ENCODE measurements at places on chromosomes 12 and 14.
A peak's percentile ranks its signal among the peaks of the same experiment; 100 is the strongest.

DNA sequence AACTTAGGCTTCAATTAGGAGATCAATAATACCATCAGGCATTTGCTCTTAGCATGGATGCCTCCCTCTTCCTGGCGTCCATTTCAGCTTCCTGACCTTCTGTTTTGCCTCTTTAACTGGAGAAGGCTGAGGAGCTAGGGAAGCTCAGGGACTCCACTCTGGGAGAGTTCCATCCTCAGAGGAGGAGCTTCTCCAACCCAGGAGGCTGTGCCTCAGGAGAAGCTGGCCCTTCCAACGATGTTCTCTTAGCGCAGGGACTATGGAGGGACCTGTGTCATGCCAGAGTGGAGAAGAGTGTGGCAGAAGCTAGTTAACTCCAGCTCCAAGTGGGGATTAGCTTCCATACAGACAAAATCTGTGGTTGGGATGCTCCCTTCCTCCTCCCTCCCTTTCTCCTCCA lies 58.0 kb downstream of the KCNA5 start:
- no peak for DNase-seq

- no peak for DNase-seq
These were observed 403.3 kb downstream of the ADAMTS20 start for GRCh38 chr12:43148691-43149090.

DNA sequence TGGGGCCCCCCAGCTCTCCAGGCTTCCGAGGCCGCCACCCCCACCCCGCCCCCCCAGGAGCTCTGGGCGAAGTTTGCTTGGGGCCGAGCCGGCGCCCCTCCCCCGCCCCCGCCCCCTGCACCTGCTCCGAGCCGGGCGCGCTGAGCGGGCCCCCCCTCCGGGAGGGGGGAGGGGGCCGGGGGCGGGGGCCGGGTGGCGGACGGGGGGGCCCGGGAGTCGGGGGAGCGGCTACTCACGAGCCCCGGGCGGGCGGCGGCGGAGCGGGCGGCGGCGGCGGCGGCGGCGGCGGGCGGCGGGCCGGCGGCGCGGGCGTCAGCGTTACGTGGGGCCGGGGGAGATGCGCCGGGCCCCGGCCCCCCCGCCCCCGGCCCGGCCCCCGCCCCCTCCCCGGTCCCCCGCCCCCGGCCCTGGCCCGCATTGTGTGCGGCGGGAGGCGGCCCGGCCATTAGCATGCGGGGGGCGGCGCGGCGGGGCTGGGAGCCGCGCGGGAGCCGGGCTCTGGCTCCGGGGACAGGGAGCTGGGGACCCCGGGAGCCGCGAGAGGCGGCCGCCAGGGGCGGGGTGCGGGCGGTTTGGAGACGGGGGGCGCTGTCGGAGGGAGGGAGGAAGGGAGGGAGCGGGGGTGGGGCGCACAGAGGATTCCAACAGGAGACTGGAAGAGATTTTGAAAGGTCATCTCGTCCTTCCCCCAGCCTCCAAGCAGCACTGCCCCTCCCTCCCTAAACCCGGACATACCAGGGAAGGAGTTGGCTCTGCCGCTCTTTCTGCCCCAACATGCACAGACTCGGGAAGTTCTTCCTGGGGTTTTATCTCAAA lies at the start of gene ZNF219:
Gene ZNF219, minus strand, starts transcription at position 580 of the 816 bp plus-strand sequence. CDS start 5,064 bp downstream, outside the sequence.
- no peak for DNase-seq

GRCh38 chr12:6080149-6081045 lies 44.1 kb downstream of the VWF start:
- DNase-seq = no peak

- DNase-seq = no peak
These were observed 339.8 kb downstream of the TMEM121 start for GRCh38 chr14:105865904-105866840.

DNA sequence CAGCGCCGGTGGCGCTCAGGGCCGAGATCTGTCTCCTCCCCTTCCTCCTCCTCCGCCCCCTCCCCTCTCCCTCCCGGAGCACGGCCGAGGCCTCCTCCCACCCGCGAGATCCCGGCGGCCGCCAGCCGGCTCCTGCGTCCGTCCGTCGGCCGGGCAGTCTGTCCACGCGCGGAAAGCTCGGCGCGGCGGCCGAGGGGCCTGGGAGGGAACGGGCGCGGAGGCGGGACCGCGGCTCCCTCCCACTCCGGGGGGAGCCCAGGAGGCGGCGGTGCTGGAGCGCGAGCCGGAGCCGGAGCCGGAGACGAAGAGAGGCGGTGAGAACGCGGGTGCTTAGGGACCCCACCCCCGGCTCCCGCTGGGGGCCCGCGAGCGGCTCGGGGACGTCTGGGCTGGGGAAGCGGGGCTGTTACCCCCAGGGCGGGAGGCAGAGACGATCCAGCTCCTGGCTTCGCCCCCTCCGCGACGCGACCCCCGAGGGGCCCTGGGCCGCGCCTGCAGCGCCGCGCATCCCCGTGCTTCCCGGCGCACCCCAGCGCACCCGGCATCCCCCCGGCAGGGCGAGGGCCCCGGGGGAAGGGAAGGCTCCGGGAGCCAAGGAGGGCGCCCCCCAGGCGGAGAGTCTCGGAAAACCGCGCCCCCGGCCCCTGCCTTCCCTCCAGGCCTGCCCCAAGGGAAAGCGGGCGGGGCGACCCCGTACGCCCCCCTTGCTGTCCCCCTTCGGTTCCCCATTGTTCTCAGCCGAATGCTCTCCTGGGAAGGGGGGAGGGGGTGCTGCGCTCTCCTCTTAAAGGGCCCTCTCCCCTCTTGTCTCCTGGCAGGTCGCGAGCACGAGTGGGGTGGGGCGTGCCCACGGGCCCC lies at the start of gene DTX1:
Gene DTX1, plus strand, starts transcription at position 100 of the 858 bp plus-strand sequence. CDS start 1,463 bp downstream, outside the sequence.
- DNase-seq = peak; percentile 30

DNA sequence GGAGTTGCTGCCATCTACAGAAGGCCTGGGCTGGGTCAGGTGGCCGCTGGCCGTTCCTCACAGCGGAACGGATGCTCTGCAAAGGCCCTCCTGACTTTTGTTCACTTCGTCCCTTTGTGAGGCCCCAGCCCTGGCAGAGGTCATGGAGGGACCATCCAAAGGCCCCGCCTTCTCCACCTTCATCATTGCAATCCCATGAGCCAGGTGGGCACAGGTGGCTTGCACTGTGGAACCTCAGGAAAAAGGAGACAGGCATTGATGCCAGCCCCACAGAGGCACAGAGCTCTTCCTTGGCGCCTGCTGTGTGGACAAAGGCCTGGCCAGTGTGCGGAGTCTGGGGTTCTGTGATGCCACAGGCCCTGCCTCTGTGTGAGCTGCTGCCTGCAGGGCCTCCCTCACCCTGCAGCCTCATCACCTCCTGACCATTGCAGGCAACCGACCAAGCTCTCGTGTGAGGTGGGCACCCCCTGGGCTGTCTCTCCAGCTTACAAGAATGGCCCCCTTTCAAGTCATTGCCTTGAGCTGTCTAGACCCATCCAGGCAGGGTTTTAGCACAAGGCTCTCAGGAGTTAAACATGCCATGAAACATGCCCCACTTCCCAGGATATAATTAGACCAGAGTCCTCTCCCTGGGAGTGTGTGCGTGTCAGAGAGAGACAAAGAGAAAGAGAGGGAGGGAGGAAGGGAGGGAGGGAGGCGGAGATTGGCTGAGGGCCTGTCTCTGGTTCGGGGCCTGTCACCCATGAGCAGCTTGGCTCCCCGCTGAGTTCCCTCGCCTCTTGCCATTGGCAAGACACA lies 19.3 kb downstream of the NFKBIA start:
- DNase-seq = no peak

DNA sequence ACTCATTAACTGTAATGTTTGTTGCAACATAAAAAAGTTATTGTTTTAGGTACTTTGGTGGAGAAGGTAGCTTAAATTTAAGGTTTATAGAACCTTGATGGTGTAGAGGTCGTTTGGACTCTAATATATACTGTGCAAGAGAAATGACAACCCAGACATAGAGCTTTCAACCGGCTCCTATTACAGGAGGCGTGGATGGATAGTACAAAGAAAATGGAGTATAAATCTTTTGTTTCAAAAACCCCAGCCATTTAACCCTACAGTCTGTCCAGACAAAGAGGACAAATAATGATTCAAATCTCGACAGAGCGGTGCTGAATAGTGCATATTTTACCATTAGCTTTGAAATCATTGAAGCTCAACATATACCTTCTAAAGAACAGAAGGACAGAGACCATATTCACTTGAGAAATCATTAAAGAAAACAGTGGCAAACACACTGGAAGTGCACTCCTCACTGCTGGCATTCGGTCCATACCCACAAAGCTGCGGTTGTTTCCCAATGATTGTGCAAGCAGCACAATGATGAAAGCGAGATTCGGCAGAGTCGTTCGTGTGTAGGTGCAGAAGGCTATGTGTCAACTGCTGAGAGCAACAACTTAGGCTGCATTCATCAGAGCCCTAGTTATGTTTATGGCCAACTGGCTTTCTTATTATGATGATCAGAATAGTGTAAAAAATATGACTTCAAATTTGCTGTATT lies 688.6 kb downstream of the NOVA1 start:
- DNase-seq = no peak

GRCh38 chr12:52461693-52462092 lies 9.7 kb upstream of the KRT6B start:
- DNase-seq = no peak

DNA sequence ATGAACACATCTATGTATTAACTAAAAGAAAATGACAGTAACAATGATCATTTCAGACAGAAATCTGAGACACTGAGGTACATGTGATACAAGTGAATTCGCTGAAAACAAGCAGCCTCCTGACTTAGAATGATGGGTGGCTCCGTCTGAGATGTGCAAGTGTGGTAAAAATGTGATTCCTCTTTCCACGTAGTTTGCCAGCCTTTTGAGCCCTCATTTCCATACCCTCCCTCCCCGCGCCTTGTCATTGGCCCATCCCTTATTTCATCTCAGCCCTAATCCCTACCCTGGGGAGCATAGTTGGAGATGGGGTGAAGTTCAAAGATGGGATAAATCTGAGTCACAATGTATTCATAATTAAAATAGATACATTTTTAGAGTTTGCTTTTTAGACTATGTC lies 107.8 kb downstream of the BMP4 start:
- DNase-seq = no peak

GRCh38 chr14:25049568-25050268 lies at the start of gene STXBP6:
Gene STXBP6, minus strand, starts transcription at chr14:25050147. Its CDS starts 75,329 bp downstream, at chr14:24974818.
- peak; percentile 12 for DNase-seq

DNA sequence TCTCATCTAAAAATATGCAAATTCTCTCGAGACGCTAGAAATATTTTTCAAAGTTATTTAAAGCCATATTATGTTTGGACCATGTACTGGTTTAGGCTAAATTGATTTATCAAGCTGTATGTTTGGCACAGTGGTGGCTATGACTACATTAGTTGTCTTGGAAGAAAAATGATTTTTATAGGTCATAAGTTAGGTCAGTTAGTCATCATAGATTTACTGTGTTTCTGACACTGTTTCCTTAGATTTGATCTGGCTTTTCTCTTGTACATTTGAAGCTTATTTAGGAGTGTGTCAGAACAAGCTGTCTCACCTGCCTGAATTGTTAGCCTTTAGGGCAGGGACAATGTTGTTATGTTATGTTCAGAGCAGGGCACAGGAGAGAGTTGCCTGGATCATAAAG lies 161.1 kb upstream of the FBXO33 start:
- DNase-seq = no peak

GRCh38 chr12:71214511-71215285 lies 56.9 kb upstream of the TSPAN8 start:
- DNase-seq = no peak

DNA sequence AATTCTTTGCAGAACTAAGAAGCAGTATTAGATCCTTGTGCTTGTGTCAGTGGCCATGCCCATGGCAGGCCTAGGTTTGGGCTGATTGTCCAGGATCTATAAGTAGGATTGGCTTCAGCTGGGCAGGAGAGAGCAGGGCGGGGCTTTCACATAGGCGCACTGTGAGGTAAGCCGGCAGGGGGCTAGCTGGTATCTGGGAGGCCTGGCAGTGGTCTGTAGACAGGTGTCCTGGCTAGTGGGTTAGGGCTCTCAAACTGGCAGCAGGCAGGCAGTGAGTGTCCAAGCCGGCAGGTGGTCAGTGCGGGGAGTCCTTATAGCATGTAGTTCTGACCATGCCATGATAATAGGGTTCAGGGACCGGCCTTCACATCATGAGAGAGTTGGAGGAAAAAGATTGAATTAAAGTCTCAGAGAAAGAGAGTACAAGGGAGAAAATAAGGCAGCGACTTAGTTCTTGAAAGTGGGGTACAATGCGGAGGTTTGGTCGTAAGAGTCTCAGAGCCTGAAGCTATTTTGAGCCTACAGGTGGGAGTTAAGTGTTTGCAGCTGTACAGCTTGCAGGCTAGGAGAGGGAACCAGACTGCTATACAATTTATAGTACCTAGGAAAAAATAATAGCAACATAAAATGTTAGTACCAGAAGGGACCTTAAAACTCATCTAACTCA lies 137.4 kb downstream of the TPH2 start:
- no peak for DNase-seq

- no peak for DNase-seq
These were observed 25.0 kb downstream of the ERP27 start for GRCh38 chr12:14913381-14913781.

- no peak for DNase-seq
These were observed 1553.8 kb upstream of the FLRT2 start for GRCh38 chr14:83975841-83976770.

DNA sequence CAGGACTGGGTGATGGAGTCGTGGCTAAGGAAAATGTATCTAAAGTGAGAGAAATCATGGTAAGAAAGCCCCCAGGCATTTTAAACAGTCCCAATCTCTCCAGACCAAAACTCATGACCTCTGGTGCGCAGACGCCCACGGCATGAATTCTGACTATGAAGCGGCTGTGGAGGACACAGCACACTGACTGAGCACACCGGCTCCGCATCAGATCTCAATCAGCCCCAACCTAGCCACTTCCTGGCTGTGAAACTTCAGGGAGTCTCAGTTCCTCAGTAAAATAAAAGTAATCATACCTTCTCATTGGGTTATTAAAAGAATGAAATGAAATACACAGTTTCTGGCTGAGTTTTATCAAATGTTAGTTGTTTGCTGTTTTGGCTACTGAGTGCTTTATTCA lies 38.7 kb downstream of the SETD3 start:
- DNase-seq = no peak

- no peak for DNase-seq
These were observed 39.5 kb upstream of the NT5DC3 start for GRCh38 chr12:103880299-103881142.

DNA sequence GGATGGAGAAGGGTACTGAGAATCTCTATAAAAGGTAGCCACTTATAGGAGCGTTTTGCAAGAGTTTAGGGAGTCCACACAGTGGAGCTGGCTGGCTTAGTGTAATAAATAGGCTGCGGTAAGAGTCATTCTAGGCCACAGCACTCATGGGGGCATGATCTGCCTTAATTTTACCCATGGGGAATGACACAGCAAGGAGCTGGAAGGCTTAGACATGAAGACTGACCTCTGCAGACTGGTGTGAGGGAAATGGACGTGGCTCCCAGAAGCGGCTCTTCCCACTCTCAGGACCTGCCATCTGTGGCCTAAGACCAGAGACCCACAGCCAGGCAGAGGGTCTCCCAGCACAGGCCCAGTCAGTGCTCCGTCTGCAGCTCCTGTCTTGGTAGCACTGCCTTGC lies 173.3 kb downstream of the PPM1H start:
- DNase-seq = no peak

GRCh38 chr12:2804393-2805142 lies 7.9 kb upstream of the ITFG2 start:
- DNase-seq = no peak

DNA sequence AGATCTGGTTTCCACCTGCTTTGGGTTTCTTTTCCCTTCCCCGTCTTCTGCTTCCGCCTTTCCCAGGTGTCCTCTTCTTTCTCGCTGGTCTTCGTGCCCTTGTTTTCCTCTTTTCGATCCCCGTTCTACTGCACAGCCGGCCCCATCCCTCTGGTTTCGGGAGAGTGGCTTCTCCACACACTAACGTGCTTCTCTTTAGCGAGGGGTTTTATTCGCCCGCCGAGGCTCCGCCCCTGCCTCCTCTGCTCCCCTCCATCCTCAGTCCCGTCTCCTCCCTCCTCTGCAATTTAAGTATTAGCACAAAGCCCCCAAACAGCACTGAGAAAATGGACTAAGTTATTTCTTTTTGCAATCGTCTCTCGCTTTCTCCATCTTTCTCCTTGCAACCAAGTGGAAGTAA lies at the start of gene SLC7A8:
Gene SLC7A8, minus strand, starts transcription at position 182 of the 400 bp plus-strand sequence. CDS start 746 bp downstream, outside the sequence.
- DNase-seq = peak; percentile 32
